ENCODE measurements at places on chromosomes 4 and X.

DNA sequence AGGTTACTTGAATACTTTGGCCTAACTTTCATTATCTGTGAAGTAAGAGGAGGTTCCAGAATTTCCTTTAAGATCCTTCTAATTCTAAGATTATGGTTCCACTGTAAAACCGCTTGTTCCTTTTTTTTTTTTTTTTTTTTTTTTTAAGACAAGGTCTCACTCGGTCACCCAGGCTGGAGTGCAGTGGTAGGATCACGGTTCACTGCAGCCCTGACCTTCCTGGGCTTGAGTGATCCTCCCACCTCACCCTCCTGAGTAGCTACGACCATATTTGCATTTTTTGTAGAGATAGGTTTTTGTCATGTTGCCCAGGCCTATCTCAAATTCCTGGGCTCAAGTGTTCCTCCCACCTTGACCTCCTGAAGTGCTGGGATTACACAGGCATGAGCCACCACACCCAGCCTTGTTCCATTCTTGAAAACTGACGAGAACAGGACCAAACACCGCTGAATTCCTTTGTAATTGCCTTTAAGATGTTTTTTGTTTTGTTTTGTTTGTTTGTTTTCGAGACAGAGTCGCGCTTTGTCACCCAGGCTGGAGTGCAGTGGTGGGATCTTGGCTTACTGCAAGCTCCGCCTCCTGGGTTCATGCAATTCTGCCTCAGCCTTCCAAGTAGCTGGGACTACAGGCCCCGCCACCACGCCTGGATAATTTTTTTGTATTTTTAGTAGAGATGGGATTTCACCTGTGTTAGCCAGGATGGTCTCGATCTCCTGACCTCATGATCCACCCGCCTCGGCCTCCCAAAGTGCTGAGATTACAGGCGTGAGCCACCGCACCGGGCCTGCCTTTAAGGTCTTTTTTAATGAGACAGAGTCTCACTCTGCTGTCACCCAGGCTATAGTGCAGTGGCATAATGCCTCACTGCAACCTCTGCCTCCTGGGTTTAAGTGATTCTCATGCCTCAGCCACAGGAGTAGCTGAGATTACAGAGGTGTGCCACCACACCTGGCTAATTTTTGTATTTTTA is 6.8 kb downstream of the PDS5A start:
- no peak for DNase-seq

DNA sequence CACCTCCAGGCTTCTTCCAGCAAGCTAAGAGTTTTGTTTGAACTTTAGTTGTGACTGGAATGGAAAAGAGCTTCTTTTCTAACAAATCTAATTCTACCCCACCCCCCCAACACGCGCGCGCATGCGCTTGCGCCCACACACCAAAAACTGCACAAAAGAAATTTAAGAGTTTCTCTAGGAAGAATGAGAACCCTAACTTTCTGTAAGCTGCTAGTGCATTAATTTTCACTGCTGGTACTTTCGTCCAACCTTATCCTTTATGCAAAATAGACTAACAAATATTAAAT is 9.0 kb upstream of the INTU start:
- no peak for DNase-seq

GRCh38 chrX:46325312-46325877 is 219.8 kb downstream of the ZNF674 start:
- DNase-seq: no peak

DNA sequence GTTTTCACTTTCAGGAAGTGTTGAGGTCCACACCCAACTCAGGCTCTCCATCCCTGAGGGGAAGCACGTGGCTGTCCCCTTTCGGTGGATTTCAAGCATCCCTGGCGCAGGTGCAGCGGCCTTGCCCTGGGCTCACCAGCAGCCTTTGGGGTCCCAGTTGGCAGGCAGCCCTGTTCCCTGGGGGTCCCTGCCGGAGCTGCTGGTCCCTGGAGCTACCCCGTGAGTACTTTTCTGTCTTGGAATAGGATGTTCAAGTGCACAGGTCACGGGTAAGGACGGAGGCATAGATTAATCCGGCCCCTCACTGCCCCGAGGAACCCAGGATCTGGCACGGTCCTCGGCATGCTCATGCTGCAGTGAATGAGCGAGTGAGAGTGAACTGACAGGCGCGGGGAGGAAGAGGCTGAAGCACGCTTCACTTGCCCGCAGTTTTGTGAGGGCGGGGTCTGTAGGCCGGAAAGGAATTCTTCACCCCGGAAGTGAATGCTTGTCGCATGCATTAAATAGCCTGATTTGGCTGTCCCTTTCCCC is 117.2 kb upstream of the FAT1 start:
- DNase-seq: no peak

- DNase-seq: no peak
These were observed 9.8 kb downstream of the TSPAN5 start for GRCh38 chr4:98648602-98649001.

- DNase-seq: no peak
These were observed 298.1 kb downstream of the INPP4B start for GRCh38 chr4:142547974-142548373.

DNA sequence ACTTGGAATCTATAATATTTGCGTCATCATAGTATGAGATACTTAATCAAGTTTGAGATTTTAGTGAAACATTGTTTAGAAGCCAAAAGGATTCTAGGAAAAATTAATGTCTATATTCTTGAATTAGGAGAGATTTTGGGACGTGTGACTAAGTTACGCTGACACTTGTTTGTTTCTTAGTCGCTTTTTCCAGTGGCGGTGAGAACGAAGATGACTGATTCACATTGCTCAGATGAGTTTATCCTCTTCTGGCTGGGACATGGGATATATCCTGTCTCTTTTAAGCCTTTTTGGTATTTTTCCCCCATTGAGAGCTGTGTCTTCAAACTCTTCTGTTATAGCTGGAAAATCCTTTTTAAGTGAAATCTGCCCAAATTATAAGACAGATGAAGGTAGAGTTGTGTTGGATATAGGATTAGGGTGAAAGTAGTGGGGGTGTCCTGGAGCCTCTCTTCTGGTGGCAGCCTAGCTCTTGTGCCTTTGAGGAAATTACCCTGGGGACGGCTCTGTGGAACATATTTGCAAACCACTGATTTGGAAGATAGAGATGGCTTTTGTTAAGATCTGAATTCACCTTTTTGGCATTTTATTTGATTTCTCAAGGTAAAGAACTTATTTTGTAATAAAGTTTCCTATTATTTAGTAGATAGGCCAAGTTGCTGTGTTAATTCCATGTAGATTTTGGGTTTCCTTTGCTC is 49.7 kb downstream of the HTT start:
- DNase-seq: no peak

DNA sequence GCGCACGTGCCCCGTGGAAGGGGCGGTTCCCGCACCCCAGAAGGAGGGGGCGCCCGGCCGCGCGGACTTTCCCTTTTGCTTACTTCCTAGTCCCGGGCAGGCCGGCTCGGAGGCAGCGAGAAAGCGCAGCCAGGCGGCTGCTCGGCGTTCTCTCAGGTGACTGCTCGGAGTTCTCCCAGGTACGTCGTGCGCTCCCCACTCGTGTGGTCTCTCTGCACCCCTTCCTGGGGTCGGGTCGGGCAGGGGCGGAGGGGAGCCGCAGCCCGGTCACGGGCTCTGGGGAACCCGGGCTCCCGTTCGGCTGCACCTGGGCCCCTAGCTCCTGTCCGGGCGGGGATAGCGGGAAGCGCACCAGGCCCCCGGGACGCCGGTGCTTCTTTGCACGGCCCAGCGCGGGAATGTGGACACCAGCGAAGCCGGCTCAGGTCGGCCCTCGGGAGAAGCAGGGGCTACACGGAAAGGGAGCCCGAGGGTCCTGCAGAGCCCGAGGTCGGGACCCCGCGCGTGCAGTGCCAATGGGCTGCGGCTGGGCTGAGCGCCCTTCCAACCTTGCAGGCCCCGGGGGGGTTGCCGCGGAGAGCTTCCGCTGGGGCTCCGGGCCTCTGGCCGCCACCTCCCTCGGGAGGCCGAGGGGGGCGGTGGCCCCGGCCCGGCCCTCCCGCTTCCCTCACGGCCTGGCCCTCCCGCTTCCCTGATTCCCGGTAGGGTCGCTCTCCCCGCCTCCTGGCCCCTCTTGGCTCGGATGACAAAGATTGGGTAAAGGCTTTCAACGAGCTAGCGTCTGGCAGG is at the start of gene TLR2:
TSS of gene TLR2 (plus strand) at position 99 of the 789 bp plus-strand sequence. CDS start 18,628 bp downstream, outside the sequence.
- peak; percentile 44 for DNase-seq
